ENCODE measurements at places on chromosomes 4 and X.

- no peak for DNase-seq
These were observed 1909.1 kb upstream of the PCDH7 start for GRCh38 chr4:28811025-28811424.

DNA sequence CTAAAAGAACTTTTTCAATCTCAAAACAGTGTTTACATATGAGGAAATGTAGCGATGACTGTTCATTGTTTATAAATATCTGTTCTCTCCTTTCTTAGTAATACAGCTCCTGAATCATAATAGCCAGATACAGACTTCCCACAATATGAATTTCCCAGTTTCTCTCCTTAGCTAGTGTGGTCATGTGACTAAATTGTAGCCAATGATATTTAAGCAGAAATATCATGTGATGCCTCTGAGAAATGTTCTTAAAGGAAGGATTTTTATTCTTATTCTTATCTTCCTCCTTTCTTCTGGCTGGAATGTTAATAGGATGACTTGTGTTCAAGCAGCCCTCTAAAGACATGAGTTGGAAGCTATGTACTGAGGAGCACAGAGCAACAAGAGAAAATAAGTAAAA is 383.7 kb upstream of the ATOH1 start:
- DNase-seq = no peak

DNA sequence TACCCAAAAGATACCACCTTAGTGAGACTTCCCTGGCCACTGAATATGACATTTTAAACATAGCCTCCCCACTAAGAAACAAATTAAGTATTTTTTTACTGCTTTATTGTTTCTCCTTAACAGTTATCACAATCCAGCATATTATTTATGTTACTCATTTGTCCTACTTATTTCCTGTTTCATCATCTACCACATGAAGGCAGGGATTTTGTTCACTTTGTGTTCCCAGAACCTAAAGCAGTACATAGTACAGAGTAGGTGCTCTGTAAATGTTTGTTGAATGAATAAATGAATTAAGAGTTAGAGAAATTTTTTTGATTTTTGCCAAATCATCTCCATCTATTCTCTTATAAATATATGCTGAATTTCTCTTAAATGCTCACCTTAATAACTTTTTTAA is 318.4 kb upstream of the GIMD1 start:
- no peak for DNase-seq

- DNase-seq = no peak
These were observed 4.2 kb downstream of the TACC3 start for GRCh38 chr4:1725521-1725920.

DNA sequence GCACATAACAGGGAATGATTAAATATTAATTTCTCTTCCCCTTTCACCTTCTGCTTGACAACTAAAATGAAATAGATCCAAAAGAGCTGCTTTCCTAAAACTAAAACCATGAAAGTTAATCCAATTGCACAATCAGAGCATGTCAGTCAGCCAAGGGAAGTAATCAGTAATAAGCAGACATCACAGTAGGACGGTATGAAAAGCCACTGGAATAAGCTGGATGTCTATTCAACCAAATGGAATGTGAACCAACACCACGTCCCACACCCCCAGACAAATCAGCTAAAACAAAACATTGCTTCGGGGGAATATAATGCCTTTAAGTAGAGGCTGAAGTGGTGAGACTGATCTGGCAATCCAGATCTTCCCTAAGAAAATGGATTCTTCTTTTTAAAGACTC is 859.4 kb upstream of the FTHL17 start:
- DNase-seq = no peak

DNA sequence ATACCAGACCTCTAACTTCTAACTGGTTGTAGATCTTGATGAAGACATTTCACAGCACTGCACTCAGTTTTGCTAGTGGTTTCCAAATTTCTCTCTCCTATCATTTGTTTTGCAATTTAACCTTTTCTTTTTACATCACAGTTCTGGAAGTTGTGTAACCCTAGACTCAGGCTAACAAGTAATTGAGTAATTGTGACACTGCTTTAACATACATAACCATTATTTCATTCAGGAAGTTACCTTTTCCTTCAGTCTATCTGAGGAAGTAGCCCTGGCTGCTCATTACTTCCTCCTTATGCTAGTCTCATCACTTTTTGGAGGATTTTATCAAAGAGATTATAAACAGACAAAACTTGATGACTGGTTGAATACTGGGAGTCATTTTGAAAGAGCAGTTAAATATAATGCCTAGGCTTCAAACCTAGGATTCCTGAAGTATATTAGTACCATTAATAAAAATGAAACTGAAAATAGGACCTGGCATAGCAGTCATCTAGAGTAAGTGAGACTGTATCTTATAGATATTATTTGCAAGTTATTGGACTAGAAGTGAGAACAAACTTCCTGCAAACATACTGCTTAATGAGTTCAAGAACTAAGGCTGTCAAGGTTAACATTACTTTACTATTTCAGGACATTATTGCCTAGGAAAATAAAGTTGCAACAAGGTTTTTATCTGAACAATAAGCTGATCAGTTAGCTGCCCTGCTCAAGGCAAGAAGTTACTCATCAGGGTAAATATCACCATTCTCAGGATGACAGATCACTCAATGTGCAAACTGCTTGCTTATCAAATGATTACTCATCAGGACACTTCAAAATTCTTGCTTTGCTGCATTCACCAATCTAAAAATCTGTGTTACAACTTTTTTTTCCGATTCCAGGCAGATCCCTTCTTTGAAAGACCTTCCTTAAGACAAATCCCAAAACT is 25.6 kb upstream of the TEX13C start:
- DNase-seq = peak; percentile 86

DNA sequence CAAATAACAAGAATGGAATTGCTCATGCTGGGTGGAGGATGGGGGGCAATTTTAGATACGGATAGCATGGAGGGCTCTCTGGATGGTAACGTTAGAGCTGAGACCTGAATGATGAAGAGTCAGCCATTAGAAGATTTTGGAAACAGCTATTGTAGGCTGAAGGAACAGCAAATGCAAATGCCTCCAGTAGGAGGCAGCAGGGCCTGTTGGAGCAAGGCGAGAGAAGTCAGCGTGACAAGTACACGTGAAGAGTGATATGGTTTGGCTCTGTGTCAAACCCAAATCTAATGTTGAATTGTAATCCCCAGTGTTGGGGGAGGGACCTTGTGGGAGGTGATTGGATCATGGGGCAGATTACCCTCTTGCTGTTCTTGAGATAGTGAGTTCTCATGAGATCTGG is 59.3 kb upstream of the SOD3 start:
- DNase-seq = no peak

All from activated CD4-positive, alpha-beta T cell treated with anti-CD3 and anti-CD28 coated beads, Interleukin-2, amount 50 U/mL, for 16 hours (primary cell).